ENCODE measurements at places on chromosomes 7 and 10. TPM values are rescaled to one million over a fixed set of nuclear protein-coding genes. Genes with fewer than 3 reads are reported as not detected.

GRCh38 chr10:110508806-110509544 is 11.3 kb downstream of the DUSP5 start:
- no peak for DNase-seq
- peaks cover 30% of the 10 kb centered on the region for H3K4me1 ChIP-seq
- H3K4me3 ChIP-seq, result no peak overlapping the region
- H3K27ac ChIP-seq, result no peak overlapping the region
- H3K36me3 ChIP-seq, result no peaks in the 10 kb centered on the region
- no peaks in the 10 kb centered on the region for H3K27me3 ChIP-seq

- no peaks in the 10 kb centered on the region for H3K27me3 ChIP-seq
- DNase-seq, result no peak
- H3K4me3 ChIP-seq, result no peak overlapping the region
- H3K36me3 ChIP-seq, result no peaks in the 10 kb centered on the region
Observed at GRCh38 chr7:131057015-131057793, 270.5 kb upstream of the MKLN1 start.

Gene AKR1D1
- 0.31 TPM for polyA plus RNA-seq

- peak; percentile 88 for DNase-seq
- no peaks in the 10 kb centered on the region for H3K27me3 ChIP-seq
- H3K4me3 ChIP-seq, result no peak overlapping the region
- H3K27ac ChIP-seq, result peak overlapping the region; percentile 84
Observed at GRCh38 chr10:100370714-100371481, 23.9 kb downstream of the SCD start.

Gene SPAM1
- not detected for polyA plus RNA-seq

DNA sequence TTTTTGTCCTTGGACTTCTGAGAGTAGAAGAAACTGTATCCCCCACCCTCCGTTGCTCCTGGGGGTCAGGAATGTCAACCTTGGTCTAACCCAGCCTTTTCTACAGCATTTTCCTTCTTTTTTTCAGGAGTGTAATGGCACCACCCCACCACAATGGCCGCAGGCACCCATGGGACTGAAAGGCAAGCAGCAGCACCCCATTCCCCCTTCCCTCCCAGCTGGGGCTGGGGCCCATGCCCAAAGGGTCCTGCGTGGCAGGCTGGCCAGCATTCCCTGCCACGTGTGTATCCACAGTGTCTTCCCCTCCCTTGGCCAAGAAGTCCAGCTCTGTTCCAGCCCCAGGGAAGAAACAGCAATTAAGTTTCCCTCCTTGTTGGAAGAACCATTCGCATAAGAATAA is 106.9 kb downstream of the ZPBP start:
- no peaks in the 10 kb centered on the region for H3K36me3 ChIP-seq
- H3K4me3 ChIP-seq, result no peak overlapping the region
- no peaks in the 10 kb centered on the region for H3K27me3 ChIP-seq
- H3K27ac ChIP-seq, result no peak overlapping the region
- H3K4me1 ChIP-seq, result no peaks in the 10 kb centered on the region
- no peak for DNase-seq

- H3K4me3 ChIP-seq, result no peak overlapping the region
- DNase-seq, result no peak
- no peaks in the 10 kb centered on the region for H3K36me3 ChIP-seq
- no peaks in the 10 kb centered on the region for H3K4me1 ChIP-seq
- H3K27me3 ChIP-seq, result no peaks in the 10 kb centered on the region
Observed at GRCh38 chr7:139124084-139124914, 14.8 kb upstream of the ZC3HAV1 start.

DNA sequence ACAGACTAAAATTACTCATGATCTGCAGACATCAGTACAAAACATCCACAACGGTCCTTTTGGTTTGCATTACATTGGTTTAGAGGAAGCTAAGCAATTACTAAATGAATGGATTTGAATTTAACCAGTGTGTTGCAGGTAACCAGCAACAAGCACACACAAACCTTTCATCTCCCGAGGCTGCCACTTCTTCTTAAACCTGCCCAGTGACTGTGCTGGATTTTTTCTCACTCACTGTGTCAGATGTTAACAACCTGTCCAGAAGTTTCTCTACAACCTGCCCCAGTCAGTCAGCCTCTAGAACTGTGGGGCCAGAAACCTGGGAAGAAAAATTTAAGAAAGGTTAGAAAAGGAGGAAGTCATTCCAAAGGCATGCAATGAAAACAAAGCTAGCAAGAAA is 2.4 kb upstream of the MEOX2 start:
- H3K36me3 ChIP-seq, result no peaks in the 10 kb centered on the region
- H3K27ac ChIP-seq, result no peak overlapping the region
- H3K4me1 ChIP-seq, result no peaks in the 10 kb centered on the region
- no peak for DNase-seq
- no peak overlapping the region for H3K4me3 ChIP-seq

- H3K27me3 ChIP-seq, result no peaks in the 10 kb centered on the region
- no peak overlapping the region for H3K4me3 ChIP-seq
- no peak for DNase-seq
- H3K4me1 ChIP-seq, result no peaks in the 10 kb centered on the region
- no peaks in the 10 kb centered on the region for H3K36me3 ChIP-seq
Observed at GRCh38 chr10:71912431-71912830, 51.8 kb upstream of the CHST3 start.

DNA sequence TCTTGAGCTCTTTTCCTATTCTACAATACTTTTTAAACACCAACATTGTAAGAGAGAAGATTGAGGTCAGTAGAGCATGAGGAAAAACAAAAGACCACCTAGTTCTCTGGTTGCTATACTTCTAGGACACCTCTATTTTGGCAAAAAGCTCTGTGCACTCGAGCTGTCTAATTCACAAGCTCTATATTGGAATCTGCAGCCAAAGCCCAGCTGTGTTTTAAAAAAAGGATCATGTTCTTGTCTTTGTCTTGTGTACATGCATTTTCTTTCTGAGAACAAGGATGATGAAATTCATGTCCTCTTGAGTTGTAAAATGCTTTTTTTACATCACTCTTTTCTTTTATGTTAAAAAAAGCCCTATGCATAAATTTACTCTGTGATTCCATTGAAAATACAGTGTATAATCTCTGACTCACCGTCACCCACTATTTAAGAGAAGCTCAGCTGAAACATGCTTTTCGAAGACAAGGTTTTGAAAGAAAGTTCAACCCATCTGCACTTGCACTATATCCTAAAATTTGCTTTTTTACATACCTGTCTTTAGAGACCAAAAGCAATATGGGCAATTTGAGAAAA is 215.5 kb upstream of the VSTM2A start:
- no peaks in the 10 kb centered on the region for H3K36me3 ChIP-seq
- no peak overlapping the region for H3K27ac ChIP-seq
- H3K4me1 ChIP-seq, result no peaks in the 10 kb centered on the region
- no peak overlapping the region for H3K4me3 ChIP-seq

- H3K27me3 ChIP-seq, result peaks cover 24% of the 10 kb centered on the region
- H3K4me3 ChIP-seq, result no peak overlapping the region
Observed at GRCh38 chr10:101053516-101053915, 8.3 kb upstream of the KAZALD1 start.

DNA sequence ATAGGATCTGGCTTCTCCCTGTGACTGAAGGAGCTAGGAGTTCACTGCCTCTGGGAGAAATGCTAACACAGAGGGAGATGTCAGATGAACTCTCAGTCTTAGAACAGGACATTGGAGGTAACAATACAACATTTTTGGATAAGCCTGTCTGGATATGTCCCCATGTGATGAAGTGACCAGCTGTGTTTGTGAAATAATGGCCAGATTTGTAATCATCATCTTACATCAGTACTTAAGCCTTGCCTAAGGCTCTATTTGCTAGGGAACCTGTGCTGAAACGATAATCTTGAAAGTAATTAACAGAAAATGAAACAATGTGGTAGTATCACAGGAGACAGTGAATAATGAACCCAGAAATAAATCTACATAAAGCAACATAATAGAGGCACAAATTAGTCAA is 56.2 kb downstream of the CRPPA start:
- H3K4me3 ChIP-seq, result no peak overlapping the region
- no peaks in the 10 kb centered on the region for H3K36me3 ChIP-seq
- H3K27ac ChIP-seq, result no peak overlapping the region
- no peaks in the 10 kb centered on the region for H3K4me1 ChIP-seq

GRCh38 chr10:35270100-35270499 is 66.2 kb upstream of the CCNY start:
- peaks cover 4% of the 10 kb centered on the region for H3K4me1 ChIP-seq
- no peak overlapping the region for H3K27ac ChIP-seq
- H3K27me3 ChIP-seq, result no peaks in the 10 kb centered on the region
- DNase-seq, result no peak
- no peak overlapping the region for H3K4me3 ChIP-seq
- no peaks in the 10 kb centered on the region for H3K36me3 ChIP-seq

Gene FAM171A1
- polyA plus RNA-seq, result 5.6 TPM

- no peaks in the 10 kb centered on the region for H3K4me1 ChIP-seq
- no peak for DNase-seq
- no peaks in the 10 kb centered on the region for H3K36me3 ChIP-seq
- no peaks in the 10 kb centered on the region for H3K27me3 ChIP-seq
- no peak overlapping the region for H3K27ac ChIP-seq
Observed at GRCh38 chr7:139844779-139845442, 15.8 kb downstream of the TBXAS1 start.

Gene CTNNA3
- 0.08 TPM for polyA plus RNA-seq

Gene TCAF2
- polyA plus RNA-seq, result 1.8 TPM

DNA sequence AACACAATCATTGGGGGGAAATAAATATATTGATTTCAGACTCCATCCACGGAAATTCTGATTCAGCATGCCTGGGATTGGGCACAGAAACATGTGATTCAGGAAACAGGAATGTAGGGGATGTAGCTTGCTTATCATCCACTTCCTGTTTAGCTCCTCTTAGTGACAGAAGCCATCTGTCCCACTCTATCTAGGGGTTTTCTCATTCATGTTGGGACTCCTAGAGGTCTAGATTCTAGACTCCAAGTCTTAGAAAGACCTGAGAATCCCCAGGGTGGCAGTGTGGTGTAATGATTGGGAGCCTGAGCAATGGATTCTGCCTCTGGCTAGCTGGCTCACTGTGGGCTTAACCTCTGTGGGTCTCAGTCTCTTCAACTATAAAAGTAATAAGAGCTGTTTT is 67.9 kb downstream of the CDK1 start:
- no peaks in the 10 kb centered on the region for H3K36me3 ChIP-seq
- no peak overlapping the region for H3K4me3 ChIP-seq
- H3K27me3 ChIP-seq, result no peaks in the 10 kb centered on the region
- H3K4me1 ChIP-seq, result peaks cover 13% of the 10 kb centered on the region
- H3K27ac ChIP-seq, result no peak overlapping the region

- H3K36me3 ChIP-seq, result peaks cover 24% of the 10 kb centered on the region
- DNase-seq, result no peak
- H3K4me3 ChIP-seq, result no peak overlapping the region
- peak overlapping the region; percentile 89 for H3K27ac ChIP-seq
- H3K4me1 ChIP-seq, result peaks cover 6% of the 10 kb centered on the region
Observed at GRCh38 chr7:44979481-44980392, 922 bp upstream of the MYO1G start.

Gene CLDN3
- polyA plus RNA-seq, result not detected

- no peaks in the 10 kb centered on the region for H3K4me1 ChIP-seq
- no peaks in the 10 kb centered on the region for H3K27me3 ChIP-seq
- no peak overlapping the region for H3K4me3 ChIP-seq
- no peak overlapping the region for H3K27ac ChIP-seq
Observed at GRCh38 chr7:65225422-65226006, 148.1 kb upstream of the ZNF92 start.

Gene TMEM236
- 0.24 TPM for polyA plus RNA-seq

DNA sequence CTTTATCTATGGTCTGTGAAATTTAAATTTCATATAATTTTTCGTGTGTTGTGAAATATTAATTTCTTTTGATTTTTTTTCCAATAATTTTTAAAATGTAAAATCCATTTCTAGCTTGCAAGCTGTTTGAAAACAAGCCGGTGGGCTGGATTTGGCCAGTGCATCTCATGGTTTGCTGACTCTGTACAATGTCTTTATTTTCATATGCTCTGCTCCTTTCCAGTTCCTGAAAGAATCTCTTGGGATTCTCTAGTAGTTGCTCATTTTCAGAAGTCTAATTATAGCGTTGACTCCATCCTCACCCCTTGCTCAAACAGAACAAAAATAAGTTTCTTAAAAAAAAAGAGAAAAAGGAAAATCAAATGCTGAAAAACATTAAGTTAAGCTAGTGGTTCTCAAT is 21.4 kb downstream of the UBN2 start:
- H3K4me1 ChIP-seq, result peaks cover 9% of the 10 kb centered on the region
- H3K4me3 ChIP-seq, result no peak overlapping the region
- H3K27ac ChIP-seq, result no peak overlapping the region
- H3K36me3 ChIP-seq, result peaks cover 22% of the 10 kb centered on the region
- DNase-seq, result no peak
- no peaks in the 10 kb centered on the region for H3K27me3 ChIP-seq

- no peak overlapping the region for H3K27ac ChIP-seq
- no peak for DNase-seq
- H3K4me1 ChIP-seq, result no peaks in the 10 kb centered on the region
- no peaks in the 10 kb centered on the region for H3K27me3 ChIP-seq
- no peak overlapping the region for H3K4me3 ChIP-seq
Observed at GRCh38 chr7:48943279-48943990, 19.1 kb downstream of the CDC14C start.

DNA sequence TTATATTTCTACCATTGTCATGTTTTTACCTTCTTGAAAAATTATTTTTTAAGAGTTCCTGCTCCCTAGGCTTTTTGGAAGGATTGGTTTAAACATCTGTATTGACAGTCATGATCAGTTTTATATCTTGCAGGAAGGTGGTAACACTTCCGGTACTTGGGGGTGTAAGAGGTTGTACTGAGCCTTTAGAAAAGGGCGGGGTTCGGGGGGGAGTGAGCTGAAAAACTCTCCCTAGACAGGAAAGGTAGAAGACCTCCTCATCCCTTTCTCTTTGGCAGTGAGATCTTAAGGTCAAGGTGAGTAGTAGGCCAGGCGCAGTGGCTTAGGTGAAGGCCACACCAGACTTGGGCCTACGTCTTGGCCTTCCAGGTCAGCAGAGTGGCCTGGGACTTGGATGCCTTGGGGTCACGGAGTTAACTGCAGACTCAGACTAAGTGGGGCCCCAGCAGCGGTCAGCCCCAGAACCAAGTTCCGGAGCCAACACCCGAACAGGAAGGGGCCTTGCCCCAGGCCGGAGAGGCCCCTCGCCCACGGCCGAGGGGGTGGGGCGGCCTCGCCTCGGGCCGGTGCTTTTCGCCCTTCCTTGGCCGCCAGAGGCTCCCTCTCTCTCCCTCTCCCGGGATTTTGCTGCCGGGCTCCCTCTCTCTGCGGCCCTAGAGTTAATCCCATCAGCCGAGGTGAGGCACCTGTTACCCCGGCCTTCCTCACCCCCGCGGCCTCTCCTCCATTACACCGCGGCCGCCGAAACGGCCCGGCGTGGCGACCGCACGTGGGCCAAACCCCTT is at the start of gene PPP1R9A:
TSS of gene PPP1R9A (plus strand) at position 569 of the 785 bp plus-strand sequence. CDS start 2,520 bp downstream, outside the sequence.
- H3K4me3 ChIP-seq, result peak within 1 kb of the TSS; percentile 77
- H3K4me1 ChIP-seq, result peaks cover 25% of the 10 kb centered on the region
- peak within 1 kb of the TSS; percentile 84 for H3K27ac ChIP-seq

DNA sequence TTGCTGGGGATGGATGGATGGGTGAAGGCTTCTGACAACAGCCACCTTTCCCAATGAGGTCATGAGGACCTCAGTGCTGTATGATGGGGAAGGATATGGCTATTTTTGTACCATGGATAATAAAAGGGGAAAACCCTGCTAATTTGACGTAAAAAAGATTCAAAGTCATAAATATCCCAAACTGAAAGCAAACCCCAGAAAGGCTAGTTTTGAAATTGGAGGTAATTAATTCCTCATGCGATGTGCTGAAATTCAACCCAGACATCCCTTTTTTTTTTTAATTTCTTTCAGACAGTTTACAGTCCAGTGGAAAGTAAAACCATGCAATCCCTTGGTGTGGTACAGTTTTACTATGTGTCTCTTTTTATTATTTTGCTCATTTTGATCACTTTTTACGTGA is 254.5 kb upstream of the BMPER start:
- no peak overlapping the region for H3K4me3 ChIP-seq
- no peak overlapping the region for H3K27ac ChIP-seq
- no peaks in the 10 kb centered on the region for H3K36me3 ChIP-seq
- no peaks in the 10 kb centered on the region for H3K4me1 ChIP-seq
- H3K27me3 ChIP-seq, result no peaks in the 10 kb centered on the region
- no peak for DNase-seq
